ENCODE measurements at places on chromosomes 6 and 20.

- DNase-seq: peak; percentile 24
Observed at GRCh38 chr6:41741625-41742490, 5.3 kb downstream of the PGC start.

DNA sequence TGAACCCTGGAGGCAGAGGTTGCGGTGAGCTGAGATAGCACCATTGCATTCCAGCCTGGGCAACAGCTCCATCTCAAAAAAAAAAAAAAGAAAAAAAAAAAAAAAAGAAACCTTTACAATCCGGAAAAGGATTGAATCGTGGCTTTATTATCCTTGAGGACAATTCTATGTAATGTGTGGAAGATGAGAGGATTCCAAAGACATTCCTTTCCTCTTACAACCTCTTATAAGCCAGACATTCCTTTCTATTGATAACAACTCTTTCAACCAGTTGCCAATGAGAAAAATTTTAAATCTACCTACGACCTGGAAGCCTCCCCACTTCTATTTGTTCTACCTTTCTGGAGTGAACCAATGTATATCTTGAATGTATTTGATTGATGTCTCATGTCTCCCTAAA, 91.2 kb upstream of the EEF1E1 start:
- DNase-seq: no peak

DNA sequence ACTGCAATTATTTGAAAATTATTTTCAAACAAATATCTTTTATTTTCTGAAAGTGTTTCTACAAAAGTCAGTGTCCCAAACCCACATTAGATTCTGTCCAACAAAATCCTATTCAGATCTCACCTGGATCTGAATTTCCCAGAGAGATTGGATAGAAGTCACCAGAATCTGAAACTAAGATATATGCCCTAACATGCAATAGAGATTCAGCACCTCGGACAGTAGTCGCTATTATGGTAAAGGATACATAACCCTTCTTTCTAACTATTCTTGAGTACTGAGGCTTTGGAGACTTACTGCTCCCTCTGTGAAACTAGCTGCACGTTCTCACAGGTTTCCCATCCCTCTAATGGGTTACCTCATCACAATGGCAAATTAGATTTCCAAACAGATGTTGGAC, 151.4 kb downstream of the ID4 start:
- DNase-seq: peak; percentile 51

GRCh38 chr20:58310291-58310782, 822 bp downstream of the RAB22A start:
- DNase-seq: peak; percentile 28

DNA sequence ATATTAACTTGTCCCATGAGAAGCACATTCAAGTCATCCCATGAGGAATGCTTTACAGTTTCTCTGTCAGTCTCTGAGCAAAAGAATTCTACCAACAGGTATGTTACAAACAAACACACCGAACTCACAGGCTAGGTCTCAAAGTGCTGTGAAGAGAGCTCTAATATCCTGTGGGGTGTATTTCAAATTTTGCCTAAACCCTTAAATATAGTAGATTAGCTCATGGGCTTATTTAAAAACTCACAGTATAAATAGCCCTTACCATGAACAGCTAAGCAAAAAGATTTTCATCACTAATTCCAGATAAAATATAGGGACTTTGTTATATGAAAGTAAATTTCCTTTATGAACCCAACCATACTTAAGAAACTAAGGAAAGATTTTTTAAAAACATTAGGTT, 77.8 kb downstream of the FILIP1 start:
- no peak for DNase-seq

DNA sequence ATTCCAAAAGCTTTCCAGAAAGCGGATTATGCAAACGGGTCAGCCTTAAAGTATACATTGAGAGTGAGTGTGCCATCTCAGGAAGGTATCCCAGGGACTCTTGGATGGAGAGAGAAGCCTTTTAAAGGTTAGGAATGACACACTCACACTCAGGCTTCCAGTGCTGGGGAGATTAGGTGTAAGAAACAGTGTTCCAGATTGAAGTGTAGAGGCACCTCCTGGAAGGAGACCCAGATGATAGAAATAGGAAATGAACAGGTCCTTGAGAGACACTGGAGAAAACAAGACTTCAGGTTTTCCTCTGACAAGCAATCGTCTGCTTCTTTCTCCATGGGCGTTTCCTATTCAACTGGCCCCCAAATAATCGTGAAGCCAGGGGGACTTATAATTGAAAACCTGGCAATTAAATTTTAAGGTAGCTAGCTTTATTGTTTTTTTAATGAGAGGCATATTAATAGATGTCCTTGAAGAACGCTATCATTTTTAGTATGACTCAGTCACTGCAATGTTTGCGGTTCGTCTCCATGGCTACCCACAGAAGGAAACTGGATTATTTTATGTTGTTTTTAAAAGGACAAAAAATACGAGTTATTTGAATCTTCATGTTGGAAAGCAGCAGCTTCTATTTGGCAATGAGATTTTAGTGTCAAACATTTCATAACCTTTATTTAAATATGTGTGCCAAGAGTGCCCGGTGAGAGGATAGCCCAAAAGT, 85.3 kb downstream of the TRMT6 start:
- peak; percentile 65 for DNase-seq

GRCh38 chr6:94478133-94479005, 1059.0 kb upstream of the EPHA7 start:
- no peak for DNase-seq

GRCh38 chr20:13231031-13231752, 10.1 kb downstream of the ISM1 start:
- peak; percentile 68 for DNase-seq

GRCh38 chr6:135722679-135723078, 128.8 kb upstream of the PDE7B start:
- peak; percentile 70 for DNase-seq
